ENCODE measurements at places on chromosomes 1 and 21.

DNA sequence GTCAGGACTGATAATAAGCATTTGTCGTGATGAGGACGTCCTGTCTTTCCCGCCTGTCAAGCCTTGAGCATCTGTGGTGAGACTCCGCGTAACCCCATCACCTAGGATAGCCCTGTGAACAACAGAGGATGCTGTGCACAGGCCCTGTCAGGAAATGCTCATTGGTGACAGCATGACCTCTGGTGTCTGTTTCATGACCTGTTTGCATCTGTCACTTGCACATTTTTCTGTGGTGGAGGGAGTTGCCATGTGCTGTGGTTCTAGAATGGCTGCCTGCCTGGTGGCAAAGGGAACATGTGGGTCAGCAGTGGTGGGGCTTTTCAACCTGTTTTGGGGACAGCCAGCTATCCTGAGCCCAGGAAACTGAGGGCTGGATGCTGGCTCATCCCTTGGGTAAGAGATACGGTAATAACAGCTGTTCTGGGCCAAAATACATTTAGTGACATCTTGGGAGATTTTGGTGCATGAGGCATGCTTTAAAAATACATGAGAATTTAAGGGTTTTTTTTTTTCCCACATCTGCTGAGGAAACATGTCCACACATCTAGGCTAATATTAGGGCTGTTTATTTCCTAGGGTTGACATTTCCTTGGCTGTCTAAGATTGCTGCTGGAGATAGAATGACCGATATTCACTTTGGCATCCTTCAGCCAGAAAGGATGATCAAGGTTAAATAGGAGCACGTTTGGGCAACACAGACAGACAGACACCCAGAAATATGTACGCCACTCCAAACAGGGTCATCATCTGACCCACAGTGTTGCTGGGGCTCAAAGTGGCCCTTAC is 52.9 kb downstream of the KCNC4 start:
- DNase-seq = no peak

GRCh38 chr1:160236806-160237205 is 25.5 kb downstream of the DCAF8 start:
- DNase-seq = no peak

DNA sequence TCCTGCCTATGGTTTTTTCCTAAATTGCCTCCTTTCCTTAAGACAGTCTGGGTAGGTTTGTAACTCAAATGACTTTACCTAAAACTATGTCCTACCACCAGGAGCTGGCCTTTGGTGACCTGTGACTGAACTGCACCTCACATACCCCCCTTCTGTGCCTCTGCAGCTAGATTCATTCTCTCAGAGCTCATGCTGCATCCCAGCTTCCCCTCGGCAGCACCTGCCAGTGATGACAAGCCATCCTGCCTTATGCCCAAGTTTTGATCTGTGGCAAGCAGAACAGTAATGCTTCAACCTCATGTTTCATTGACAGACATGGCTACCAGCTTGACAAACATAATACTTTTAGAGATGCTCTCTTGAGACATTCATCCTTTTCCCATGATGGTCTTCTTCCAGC is 141.9 kb downstream of the TSEN15 start:
- DNase-seq = no peak

DNA sequence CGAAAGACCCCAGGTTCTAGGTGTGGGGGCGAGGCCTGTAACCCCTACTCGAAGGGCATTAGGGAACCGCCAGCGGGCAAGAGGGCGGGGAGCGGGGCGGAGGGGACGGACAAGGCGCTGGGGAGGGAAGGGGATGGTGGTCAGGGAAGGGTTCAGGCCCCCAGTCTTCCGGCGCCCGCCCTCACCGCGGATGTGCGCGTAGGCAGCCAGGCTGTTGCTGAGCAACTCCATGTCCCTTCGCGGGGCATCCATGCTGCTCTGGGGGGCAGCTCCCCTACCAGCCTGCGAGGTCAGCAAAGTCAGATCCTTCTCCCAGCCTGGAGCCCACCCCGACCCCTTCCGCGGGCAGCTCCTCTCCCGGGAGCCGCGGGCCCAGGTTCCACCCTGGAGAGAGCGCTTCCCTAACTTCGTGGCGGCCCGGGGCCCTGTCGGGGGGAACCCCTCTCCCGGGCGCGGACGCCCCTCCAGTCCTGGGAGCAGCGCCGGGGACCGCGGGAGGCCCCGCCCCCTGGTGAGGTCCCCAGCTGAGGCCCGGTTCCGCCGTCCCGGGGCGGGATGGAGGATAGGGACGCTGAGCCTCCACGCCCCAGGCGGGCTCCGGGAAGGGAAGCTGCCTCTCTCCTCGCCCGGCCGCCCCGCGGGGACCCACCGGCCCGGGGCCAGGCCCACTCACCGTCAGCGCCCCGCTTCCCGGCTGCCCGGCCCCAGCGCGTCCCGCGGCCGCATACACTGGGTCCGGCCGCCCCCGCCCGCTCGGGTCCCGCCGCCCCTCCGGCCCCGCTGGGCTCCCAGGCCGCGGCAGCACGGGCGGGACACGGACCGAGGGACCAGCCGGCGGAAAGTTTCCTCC is 434 bp downstream of the EVA1B start:
- DNase-seq = no peak

DNA sequence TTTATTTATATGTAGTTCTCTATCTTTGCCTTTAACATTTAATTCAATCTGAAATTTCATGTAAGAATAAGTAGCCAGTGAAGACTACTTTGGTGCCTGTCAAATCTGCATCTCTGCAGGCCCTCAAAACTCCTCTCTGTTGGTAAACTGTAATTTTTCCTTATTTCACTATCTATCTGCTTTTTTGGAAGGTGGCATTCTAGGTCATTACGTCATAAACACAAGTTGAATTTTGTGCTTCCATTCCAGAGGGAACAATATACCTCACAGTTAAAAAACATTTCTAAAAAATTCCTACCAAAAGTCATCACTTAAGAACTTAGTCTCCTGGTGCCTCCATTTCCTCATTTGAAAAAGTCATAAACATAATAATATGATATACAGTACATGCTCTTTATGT is 176.0 kb downstream of the GABPA start:
- DNase-seq = no peak

DNA sequence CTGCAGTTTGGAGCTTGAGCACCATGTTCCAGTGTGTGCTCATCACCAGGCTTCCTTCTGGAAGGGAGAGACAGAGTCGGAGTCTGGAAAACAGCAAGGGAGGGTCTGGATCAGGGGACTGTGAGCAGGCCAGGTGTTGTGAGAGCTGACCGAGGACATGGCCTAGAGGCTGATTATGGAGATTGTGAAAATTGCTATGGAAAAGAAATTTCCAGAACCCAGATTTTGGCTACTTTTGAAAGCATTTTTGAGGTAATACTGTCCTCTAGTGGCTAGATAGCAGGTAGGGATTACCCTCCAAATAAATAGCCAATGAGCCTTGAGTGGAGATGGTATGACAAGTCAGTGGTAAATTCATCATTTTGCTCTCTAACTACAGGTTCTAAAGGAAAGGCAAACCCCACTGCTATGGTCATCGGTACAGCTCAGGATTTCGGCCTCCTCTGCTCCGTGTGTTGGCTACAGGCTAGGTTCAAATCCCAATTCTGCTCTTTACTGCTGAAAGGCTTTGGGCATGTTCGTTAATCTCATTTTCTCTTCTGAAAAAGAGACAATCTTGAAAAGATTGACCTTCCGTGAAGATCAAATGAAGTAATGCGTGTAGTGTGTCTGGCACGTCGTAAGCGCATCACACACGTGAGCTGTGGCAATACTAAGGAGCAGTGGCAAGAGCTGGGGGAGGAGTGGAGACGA is 1.0 kb upstream of the HAO2 start:
- DNase-seq = no peak

- no peak for DNase-seq
Measured at GRCh38 chr1:4149831-4150230, 249.8 kb upstream of the C1orf174 start.

GRCh38 chr21:25501996-25502665 is 105.2 kb downstream of the MRPL39 start:
- DNase-seq = no peak

DNA sequence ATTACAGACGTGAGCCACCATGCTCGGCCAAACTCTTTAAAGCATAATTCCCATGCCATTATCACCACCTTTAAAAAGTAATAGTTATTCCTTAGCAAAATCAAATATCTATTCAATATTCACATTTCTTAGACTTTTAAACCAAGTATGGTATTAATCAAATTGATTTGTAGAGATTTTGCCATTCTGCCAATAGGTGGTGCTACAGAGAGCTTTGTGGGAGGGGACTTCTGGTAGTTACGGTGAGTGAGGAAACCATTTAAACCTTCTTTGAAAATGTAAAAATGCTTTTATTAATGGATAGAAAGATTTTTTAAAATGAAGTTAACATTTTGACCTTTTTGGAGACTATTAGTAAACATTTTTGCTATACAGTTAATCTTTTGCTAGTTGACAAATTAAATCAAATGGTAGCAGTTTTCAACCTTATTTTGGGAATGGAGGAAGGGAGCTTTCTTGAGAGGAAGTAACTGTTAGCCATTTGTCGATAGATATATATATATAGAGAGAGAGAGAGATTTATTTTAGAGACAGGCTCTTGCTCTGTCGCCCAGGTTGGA is 19.3 kb downstream of the IARS2 start:
- no peak for DNase-seq

DNA sequence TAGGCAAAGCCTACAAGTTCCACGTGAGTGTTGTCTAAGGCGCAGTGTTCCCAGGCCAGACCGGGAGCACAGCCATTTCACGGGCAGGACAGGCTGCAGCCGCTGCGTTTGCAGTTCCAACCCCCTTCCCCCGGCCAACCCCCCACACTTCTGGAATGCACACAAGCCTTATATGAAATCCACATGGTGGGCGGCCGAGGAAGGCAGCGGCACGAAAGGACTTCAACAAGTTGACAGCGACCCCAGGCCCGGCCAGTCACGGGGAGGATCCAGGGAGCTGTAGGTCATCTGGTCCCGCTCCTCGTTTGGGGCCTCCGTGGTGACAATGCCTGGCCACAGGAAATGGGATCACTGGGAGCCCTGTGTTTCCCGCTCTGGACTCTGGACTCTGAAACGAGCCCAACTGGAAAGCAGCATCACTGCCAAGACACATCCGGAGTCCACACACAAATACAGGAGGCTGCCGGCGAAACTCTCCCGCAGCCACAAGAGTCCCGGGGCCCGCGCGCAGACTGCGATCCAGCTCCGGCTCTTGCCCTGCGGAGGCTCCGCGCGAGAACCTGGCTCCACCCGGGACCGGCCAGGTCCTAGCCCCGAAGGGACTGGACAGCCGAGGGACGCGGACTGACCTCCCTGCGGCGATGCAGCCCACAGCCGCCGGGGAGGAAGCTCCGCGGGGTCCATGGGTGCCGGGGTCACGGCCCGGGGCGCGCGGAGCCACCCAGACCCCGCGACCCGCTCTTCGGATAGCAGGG is 794 bp downstream of the NID1 start:
- no peak for DNase-seq

- no peak for DNase-seq
Measured at GRCh38 chr1:186974774-186975181, 146.0 kb downstream of the PLA2G4A start.

- DNase-seq = no peak
Measured at GRCh38 chr1:188237573-188238348, 1409.0 kb downstream of the PLA2G4A start.

GRCh38 chr1:248853663-248854375 is 5.1 kb downstream of the ZNF692 start:
- DNase-seq = no peak

GRCh38 chr1:26540351-26540750 is 10.8 kb downstream of the RPS6KA1 start:
- DNase-seq = no peak

- no peak for DNase-seq
Measured at GRCh38 chr1:165409657-165410358, 35.1 kb downstream of the RXRG start.

DNA sequence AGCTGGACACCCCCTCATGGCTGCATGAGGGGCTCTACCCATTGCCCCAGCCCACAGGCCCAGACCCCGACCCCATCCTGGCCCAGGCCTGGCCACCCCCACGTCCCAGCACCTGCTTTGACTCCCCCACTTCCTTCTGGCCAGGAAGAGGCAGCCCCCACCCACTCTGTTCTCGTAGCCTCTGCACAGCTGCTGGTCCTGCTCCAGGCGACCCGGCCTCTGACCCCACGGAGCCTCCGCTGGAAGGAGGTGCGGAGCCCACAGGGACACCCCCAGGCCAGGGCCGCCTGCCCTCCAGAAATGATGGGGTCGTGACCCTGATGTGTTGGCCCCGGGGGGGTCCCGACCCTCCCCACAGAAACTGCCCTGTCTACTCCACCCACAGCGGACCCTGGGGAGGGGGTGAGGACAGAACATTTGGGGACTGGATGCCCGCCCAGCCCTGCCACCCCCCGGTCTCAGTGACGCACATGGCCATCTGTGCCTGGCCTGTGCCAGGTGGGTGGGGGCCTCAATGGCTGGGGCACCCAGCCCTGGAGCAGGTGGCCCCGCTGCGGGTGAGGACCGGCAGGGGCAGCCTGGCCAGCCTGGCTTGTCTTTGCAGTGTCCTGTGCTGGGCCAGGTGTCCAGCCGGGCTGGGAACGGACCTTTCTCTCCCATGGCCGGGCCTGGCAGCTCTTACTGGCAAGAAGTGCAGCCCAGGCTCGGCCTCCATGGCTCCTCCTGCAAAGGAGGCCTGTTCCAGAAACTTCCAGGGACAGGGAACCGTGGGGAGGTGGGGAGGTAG is 78.6 kb downstream of the MORN1 start:
- peak; percentile 29 for DNase-seq

All from substantia nigra (tissue), 51 donors.